ENCODE measurements at places on chromosomes 3 and 15.
A peak's percentile ranks its signal among the peaks of the same experiment; 100 is the strongest.

DNA sequence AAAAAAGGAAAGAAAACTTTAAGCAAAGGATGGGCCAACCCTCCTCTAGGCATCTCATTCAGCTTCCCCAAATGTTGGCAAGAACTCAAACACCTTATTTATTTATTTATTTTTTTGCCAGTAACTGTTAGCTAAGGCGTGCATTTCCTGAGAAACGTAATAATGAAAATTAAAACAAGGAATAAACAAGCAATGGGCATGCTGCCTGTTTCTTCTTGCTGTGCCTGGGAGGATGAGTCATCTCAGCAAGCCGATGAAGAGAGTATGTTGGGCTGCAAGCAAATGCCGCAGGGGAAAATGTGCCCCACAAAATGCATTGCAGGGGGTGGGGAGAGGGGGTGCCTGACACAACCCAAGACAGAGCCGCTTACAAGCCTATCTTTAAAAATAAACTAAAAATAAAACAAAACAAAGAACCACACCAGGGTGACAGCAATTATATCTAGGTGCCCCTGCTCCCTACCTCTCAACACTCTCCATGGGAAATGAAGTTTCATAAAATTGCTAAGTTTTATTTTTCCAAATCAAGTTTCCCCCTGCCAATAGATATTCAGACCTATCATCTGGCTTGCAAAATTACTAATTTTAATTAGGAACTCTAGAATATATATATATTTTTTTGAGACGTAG lies 40.3 kb downstream of the EIF4E3 start:
- no peaks in the 10 kb centered on the region for H3K27me3 ChIP-seq
- no peak overlapping the region for H3K27ac ChIP-seq
- no peaks in the 10 kb centered on the region for H3K4me1 ChIP-seq
- no peak overlapping the region for H3K4me3 ChIP-seq
- H3K36me3 ChIP-seq, result no peaks in the 10 kb centered on the region

- no peak overlapping the region for H3K27ac ChIP-seq
- peaks cover 14% of the 10 kb centered on the region for H3K4me1 ChIP-seq
- DNase-seq, result no peak
- H3K36me3 ChIP-seq, result no peaks in the 10 kb centered on the region
Observed at GRCh38 chr3:61420136-61420759, 141.1 kb upstream of the PTPRG start.

DNA sequence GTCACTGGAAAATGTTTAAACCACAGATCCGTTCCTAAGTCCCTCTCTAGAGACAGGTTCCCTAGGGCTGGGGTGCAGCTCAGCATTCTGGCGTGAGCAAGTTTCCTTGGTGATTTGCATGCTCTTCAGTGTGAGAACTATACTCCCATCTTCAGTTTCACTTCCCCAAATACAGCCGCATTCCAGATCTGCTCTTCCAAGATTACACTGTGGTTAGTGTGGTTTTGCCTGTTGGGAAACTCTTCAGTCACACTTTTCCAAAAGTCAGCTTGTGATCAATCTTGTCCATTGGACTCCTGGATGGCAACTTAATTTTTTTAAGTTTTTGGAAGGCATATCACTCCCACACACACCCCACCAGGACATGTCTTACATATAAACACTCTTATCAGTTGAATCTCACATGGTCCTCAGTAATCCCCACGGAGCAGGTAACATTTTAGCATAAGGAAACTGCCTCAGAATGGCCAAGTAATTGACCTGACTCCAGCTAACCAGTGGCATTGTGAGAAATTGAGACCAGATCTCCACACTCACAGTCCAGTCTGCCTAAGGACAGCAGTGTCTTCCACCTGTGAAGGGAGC lies 33.5 kb upstream of the PTPN23 start:
- peaks cover 19% of the 10 kb centered on the region for H3K36me3 ChIP-seq
- peaks cover 13% of the 10 kb centered on the region for H3K4me1 ChIP-seq
- H3K27me3 ChIP-seq, result no peaks in the 10 kb centered on the region
- no peak overlapping the region for H3K27ac ChIP-seq
- no peak for DNase-seq

GRCh38 chr3:146777941-146778340 lies 172.8 kb upstream of the PLSCR5 start:
- H3K27ac ChIP-seq, result no peak overlapping the region
- no peaks in the 10 kb centered on the region for H3K27me3 ChIP-seq
- no peak overlapping the region for H3K4me3 ChIP-seq
- no peaks in the 10 kb centered on the region for H3K36me3 ChIP-seq

DNA sequence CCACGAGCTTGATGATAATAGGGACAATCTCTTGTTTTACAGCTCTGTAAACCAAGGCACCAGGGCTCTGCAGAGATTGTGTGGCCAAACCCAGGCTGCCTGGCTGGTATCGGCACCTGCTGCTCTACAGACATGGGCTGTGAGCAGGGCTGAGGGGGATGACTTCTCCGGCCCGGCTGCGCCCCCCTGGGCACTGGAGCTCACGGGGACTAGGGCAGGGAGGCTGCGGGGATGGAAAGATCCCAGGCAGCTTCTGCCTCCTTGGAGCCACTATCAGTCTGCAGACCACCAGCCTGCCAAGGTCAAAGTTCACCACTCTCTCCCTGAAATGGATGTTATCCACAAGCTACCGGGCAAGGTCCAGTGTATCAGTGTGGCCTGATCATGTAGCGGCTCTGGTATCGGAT lies 22.0 kb upstream of the PIGZ start:
- no peak overlapping the region for H3K27ac ChIP-seq
- no peaks in the 10 kb centered on the region for H3K36me3 ChIP-seq
- H3K4me1 ChIP-seq, result peaks cover 78% of the 10 kb centered on the region
- peak; percentile 43 for DNase-seq
- H3K4me3 ChIP-seq, result no peak overlapping the region

DNA sequence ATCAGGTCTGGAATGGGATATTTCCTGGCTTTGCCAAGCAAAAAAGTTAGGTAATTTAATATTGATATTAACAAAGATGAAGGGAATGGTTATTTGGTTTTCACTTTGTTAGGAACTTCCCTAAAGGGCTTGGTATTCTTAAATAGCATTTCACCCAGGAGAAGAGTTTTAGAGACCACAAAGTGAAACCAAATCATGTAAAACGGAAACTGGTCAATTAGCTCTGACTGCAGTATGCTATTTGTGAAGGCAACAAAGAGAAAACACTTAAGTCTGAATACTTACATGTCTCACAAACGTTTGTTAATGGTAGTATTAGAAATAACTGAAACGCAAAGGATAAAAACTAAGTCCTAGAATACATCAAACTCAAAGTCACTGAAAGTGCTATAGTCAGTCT lies 32.4 kb upstream of the SETMAR start:
- no peak for DNase-seq
- H3K36me3 ChIP-seq, result no peaks in the 10 kb centered on the region
- H3K27ac ChIP-seq, result no peak overlapping the region
- H3K4me1 ChIP-seq, result no peaks in the 10 kb centered on the region
- H3K27me3 ChIP-seq, result no peaks in the 10 kb centered on the region
- no peak overlapping the region for H3K4me3 ChIP-seq

- H3K27ac ChIP-seq, result no peak overlapping the region
- H3K27me3 ChIP-seq, result peaks cover 17% of the 10 kb centered on the region
- no peak for DNase-seq
- peaks cover 27% of the 10 kb centered on the region for H3K4me1 ChIP-seq
Observed at GRCh38 chr3:46860810-46861604, 2.2 kb downstream of the MYL3 start.

DNA sequence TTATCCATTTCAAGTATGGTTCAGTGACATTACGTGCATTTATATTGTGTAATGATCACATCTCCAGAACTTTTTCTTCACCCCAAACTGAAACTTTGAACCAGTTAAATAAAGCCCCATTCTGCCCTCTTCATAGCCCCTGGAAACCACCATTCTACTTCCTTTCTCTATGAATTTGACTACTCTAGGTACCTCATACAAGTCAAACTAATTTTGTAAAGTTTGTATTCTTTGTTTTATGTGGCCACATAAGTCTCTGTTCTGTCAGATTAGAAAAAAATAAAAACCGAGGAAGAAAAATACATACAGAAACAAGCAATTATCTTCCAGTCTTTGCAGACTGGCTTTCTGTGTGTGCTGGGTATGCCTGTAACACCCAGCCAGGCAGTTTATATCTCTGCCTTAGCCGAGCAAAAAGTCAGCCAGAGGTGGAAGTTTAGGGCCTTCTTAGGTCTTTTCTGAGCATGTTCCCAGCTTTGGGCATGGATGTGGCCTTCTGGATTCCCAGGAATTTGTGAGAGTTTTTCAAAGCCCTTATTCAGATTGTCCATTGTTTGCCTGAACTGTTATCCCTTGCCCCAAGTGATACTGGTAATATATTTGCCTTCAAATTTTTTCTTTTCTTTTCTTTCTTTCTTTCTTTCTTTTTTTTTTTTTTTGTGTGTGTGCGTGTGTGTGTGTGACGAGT lies 6.0 kb upstream of the GRAMD1C start:
- no peaks in the 10 kb centered on the region for H3K27me3 ChIP-seq
- DNase-seq, result peak; percentile 42
- H3K36me3 ChIP-seq, result no peaks in the 10 kb centered on the region
- no peak overlapping the region for H3K4me3 ChIP-seq
- peaks cover 55% of the 10 kb centered on the region for H3K4me1 ChIP-seq
- H3K27ac ChIP-seq, result no peak overlapping the region

DNA sequence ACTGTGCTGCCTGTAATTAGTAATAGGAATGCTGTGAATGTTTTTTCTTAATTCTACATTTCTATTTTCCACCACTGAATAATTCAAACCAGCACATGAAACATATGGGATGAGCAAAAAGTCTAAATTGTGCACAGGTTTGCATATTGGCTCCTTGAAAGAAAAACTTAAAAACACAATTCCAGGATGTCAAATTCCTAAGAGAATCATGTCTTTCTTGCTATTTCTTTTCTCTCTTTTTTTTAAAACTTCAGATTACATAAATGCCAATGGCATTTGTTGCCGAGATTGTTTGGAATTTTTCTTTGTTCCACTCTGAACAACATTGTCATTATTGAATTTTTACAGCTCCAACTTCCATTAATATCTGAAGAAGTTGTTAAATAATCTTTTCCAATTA lies 60.8 kb downstream of the VGLL3 start:
- H3K4me1 ChIP-seq, result no peaks in the 10 kb centered on the region
- DNase-seq, result no peak
- no peaks in the 10 kb centered on the region for H3K36me3 ChIP-seq
- H3K4me3 ChIP-seq, result no peak overlapping the region
- H3K27me3 ChIP-seq, result no peaks in the 10 kb centered on the region
